Effector CD8-positive, alpha-beta T cell (primary cell): ENCODE measurements at places on chromosomes 4 and X.

- no peak for DNase-seq
Observed at GRCh38 chr4:33890841-33891240, 2353.5 kb downstream of the ARAP2 start.

GRCh38 chrX:97070346-97070745 lies 186.6 kb downstream of the RPA4 start:
- DNase-seq: no peak

GRCh38 chr4:113921089-113921794 lies 58.2 kb downstream of the ARSJ start:
- no peak for DNase-seq

DNA sequence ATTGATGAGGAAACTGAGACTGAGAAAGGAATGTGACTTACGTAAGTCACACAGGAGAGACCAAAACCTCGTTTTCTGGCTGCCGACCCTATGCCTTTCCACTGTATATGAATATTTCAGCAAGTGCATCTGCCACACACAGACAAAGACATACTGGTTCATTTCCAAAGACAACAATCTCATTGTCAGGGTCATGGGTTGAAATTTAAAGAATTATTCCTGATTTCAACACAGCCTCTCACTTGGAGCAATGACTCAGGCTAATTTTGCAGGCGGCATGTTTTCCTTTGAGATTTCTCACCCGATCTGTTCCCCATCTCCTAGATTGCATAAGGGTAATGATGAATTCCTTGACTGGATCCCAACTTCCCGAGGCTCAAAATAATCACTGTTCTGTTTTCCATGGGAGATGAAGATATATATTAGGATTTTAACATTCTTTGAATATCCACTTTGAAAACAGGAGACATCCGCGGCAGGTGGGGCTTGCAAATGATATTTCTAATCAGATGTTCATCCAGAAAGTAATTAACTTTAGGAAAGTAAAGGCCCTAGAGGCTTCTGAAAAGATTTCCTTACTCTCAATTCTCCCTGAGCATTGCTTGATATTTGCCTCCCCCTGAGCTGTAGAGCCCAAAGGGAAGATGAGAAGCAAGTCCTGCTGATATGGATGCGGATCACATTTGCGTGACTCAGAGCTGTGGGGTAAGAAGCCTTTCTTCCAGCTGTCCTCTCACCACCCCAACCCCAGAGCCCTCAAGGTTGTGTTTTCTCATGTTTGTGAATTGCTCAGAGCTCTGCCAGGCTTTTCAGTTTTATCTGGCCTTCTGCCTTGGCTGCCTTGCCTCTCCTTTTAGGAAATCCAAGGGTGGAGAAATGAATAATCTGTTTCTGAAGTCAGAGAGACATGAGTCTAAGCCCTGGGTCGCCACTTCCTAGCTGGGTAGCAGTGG lies 361.1 kb upstream of the BOD1L1 start:
- DNase-seq: no peak

GRCh38 chr4:78552389-78553042 lies 946 bp downstream of the ANXA3 start:
- no peak for DNase-seq

GRCh38 chr4:145130130-145130529 lies 32.0 kb downstream of the ABCE1 start:
- DNase-seq: no peak

- no peak for DNase-seq
Observed at GRCh38 chrX:109709129-109709631, 23.9 kb downstream of the ACSL4 start.

GRCh38 chr4:161651586-161651985 lies 512.2 kb downstream of the FSTL5 start:
- no peak for DNase-seq

- DNase-seq: no peak
Observed at GRCh38 chr4:53535567-53535966, 55.7 kb downstream of the LNX1 start.

- DNase-seq: no peak
Observed at GRCh38 chr4:84870398-84871163, 95.9 kb downstream of the WDFY3 start.

DNA sequence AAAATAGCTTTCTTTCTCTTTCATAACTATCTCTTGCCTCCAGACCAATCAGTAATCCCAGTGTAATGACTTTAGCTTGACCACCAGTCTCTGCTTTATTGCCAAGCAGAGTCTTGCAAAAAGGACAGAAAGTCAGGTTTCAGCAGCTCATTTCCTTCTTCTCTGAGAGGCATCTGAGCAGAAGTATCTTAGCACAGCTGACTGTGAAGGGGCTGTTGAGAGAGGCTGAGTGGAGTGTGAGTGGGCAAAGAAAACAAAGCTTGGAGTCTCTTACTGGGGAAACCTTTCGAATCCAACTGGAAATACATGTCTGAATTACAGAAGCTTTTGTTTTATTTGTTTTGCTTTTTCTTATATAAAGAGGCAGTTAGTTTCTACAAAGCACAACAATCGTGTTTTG lies 170.3 kb upstream of the IGFBP7 start:
- no peak for DNase-seq

DNA sequence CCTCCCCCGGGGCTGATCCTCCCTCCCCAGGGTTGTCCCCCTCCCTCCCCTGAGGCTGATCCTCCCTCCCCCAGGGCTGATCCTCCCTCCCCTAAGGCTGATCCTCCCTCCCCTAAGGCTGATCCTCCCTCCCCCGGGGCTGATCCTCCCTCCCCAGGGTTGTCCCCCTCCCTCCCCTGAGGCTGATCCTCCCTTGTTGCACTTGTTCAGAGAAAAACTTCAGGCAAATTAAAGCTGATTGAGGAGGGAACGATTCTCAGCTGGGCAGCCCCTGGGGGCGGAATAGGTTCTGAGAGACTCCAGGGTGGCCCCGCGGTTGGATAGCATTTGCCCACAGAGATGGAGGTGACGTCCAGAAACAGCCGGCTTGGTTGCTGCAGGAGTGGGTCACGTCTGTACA lies 110.7 kb upstream of the ADRA2C start:
- DNase-seq: no peak

GRCh38 chrX:136828830-136829229 lies 48.1 kb upstream of the ARHGEF6 start:
- DNase-seq: no peak

- no peak for DNase-seq
Observed at GRCh38 chr4:2930135-2930757, 33.0 kb downstream of the NOP14 start.

DNA sequence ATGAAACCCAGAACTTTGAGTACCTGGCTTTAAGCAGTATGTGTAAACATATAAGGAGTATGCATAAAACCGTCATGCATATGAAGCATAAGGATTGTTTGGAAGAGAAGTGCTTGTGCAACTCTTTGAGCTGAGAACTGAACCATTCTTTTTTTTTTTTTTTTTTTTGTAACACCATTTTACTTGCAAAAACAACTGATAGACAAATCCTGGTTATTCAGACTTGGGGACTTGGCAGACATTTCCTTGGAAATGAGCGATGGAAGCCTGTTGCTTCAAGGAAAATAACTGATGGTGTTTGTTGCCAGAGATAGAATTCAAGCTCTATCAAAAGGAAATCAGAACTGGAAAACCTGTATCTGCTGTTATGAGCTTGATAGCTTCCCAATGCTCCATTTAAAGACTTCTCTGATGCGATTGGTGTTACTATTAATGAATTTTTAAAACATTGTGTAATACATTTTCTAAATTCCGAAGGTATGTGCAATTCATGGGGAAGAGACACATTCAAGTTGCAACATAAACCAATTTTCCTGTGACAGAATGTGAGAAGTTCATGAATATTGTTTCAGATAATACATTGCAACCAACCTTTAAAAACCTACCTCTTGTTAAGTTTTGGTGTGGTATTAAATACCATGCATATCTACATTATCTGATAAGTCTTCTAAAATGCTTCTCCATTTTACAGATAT lies 47.0 kb upstream of the FAT1 start:
- DNase-seq: no peak

- DNase-seq: no peak
Observed at GRCh38 chr4:56657818-56658217, 23.3 kb downstream of the HOPX start.

- no peak for DNase-seq
Observed at GRCh38 chr4:178553201-178553600, 1111.0 kb upstream of the AGA start.

DNA sequence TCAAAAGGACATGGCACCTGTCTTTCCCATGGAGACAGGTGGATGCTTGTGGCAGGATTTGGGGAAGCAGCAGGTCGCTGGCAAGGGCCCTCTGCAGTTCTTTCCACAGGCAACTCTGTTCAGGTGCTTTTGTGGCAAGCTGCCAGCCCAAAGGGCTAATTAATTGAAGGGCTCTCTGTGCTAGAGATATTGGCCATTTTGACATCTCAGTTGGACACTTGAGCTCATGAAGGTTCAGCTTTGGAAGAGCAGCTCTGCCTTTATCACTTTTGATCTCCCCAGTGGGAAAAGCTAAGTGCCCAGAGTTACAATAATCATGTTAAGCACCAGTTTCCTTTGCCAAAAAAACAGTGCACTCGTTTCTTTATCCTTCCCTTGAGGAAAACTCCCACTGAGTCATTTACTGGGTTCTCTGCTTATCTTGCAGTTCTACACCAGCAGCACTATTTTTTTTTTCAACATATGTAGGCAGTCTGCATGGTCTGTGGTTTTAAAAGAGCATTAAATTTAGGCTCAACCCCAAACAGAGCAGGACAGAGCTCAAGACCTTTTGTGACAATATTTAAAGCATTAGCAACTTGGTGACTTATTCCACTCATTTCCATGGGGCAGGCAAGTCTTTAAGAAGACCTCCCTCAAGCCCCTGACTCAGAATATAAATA lies 336.4 kb upstream of the RASGEF1B start:
- DNase-seq: no peak

GRCh38 chrX:18996536-18996935 lies 12.6 kb upstream of the PHKA2 start:
- DNase-seq: no peak

GRCh38 chrX:153993978-153994377 lies 21.4 kb downstream of the TMEM187 start:
- no peak for DNase-seq

- no peak for DNase-seq
Observed at GRCh38 chr4:110869114-110869513, 246.2 kb upstream of the PITX2 start.

DNA sequence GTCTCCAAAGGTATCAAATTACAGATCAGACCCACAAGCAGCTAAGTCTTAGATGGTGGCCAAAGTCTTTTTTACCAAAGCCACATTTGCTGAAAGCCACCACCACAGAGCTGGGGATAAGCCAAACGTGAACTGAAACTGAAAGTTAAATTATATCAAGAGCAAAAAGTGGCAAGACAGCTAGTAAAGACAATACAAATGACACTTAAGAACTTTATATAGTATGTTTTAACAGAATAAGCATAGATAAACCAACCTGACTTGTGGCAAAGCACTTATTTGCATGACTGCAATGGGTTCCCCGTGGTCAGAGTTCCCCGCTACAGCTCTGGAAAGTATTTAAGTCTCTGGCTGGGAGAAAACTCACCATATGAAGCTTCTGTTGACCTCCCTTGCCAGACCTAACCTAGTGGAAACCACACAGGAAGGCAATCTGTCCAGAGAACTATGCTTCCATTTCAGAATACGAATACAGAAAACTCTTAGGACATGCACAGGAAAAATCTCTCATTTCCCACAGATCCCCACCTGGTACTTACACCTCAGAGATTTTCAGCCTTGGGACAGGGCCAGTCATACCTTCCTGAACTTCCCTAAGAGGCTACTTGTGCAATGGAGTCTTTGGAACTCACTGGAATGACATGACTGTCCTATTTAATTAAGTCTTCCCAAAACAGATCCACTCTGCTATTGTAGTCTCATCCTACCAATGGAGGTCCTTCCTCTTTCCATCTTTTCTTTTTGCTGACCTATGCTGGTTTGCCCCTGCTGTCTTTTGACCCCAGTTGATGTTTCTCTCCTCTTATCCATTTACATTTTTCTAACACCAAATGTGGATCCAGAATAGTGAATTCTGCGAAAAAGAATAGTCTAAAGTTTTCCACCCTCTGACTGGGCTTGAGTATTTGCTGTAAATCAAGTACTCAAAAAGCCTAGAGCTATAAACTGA lies 225.1 kb downstream of the NR3C2 start:
- no peak for DNase-seq

DNA sequence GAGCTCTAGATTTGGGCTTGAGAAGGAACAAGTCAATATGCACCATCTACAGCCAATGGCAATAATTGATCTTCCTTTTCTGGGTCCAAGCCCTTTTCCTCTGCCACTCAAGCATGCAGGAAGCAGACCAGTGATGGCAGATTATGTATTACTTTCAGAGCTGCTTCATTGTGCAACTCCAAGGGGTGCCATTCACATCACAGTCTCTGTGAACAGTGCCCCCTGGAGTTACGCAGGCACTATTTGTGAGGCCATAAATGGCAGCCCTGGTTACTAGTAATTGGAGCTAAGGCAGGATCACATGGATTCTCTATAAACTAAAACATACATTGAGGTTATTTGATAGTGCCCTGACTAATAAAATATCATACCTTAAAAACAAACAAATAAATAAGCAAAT lies 313.4 kb upstream of the SLC7A11 start:
- no peak for DNase-seq

DNA sequence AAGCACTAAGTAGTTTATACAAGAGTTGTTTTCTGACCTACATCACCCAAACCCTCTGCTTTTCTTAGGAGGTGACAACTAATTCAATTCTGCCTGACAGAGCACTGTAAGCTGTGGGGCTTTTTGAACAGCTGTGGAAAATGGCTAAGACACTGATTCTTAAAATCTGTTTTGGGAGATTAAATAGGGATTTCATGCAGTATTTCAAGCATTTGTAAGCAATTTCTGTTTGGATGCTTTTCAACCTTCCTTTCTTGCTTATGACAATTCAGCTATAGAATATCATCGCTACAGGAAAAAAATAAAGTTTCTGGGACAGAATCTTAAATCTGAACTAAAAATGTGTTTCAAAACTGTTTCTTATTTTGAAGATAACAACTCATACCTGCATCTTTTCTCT lies 459.5 kb downstream of the RAPGEF2 start:
- no peak for DNase-seq

GRCh38 chr4:105291925-105292324 lies 145.2 kb downstream of the TET2 start:
- no peak for DNase-seq

- no peak for DNase-seq
Observed at GRCh38 chr4:155734065-155734464, 24.8 kb upstream of the GUCY1B1 start.

DNA sequence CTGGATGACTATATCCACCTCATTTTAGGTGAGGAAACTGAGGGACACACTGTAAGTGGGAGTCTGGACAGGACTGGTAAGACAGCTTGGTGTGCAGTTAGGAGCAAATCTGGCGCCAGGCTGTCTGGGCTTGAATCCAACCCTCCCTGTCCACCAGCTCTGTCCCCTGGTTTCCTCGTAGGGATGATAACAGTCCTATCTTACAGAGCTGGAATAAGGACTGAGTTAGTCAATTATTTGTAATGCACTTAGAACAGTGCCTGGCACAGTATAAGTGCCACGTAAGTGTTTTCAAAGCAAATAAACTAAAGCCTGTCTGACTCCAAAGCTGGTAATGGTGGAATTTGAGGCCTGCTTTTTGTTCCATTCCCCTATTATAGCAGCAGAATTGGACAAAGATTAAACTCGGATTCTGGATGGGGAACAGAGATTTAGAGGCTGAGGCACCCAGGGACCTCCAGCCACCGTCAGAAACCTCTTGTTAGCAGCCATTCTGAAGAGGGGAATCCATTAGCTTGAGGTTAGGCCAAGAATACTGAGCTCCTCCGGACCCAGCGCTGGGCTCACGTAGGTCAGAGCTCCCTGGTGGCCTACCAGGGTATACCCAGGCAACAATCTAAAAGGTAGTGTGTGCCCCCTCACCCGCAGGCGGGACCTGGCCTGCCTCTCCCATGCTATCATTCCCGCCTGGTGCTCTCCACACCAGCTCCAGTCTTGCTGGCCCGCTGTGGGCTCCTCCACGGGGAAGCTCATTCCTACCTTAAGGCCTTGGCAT lies 102.1 kb downstream of the UCHL1 start:
- DNase-seq: no peak
